ENCODE measurements at places on chromosomes 12 and 14.

- DNase-seq, result no peak
Measured at GRCh38 chr14:29928117-29928640, 532 bp upstream of the PRKD1 start.

GRCh38 chr12:48999371-49000131 is at the start of gene DDN:
Gene DDN (minus strand): TSS chr12:48999375. CDS start chr12:48999287, 88 bp downstream.
- no peak for DNase-seq

DNA sequence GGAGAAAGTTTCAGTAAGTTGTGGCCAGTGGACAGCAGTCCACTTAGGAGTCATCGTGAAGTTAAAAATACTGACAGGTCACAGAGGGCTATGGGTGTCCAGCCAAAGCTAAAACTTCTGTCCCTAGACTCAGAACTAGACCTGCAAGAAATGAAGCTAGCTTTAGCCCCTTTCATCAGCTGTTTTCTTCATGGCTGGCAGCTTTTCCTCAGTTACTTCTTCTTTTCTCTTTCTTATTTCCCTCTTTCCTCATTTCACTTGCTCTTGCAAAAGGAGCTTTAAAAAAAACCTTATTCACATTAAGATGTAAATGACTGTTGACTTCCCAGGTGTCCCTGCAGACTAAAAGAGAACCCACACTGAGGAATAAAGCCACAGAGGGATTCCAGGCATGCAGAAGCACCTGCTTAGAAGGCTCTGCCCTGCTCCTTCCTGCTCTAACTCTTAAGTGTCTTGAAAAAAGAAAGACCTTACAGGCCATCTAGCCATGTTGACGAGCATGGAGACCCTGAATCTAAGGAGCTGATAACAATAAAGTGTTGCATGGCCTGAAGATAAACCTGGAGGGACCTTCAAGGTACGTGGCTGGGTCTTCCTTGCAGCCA is 69.7 kb upstream of the CCND2 start:
- no peak for DNase-seq

- DNase-seq, result no peak
Measured at GRCh38 chr14:103450416-103450815, 65.2 kb downstream of the MARK3 start.

- DNase-seq, result no peak
Measured at GRCh38 chr12:91225316-91225715, 42.7 kb upstream of the DCN start.

DNA sequence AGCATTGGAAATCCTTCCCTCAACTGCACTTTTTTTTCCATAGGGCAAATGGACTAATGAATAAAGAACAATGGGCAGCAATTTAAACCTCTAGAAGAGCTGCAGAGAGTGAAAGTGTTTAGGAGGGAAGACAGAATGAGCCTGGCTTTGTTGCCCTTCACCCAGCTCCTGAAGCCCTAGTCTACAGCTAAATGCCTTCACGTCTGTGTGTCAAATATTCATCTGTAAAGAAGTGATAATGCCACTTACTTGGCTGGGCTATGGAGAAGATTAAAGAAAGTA is 45.6 kb downstream of the FLRT2 start:
- DNase-seq, result no peak

- DNase-seq, result no peak
Measured at GRCh38 chr12:46948936-46949545, 123.2 kb upstream of the SLC38A4 start.

DNA sequence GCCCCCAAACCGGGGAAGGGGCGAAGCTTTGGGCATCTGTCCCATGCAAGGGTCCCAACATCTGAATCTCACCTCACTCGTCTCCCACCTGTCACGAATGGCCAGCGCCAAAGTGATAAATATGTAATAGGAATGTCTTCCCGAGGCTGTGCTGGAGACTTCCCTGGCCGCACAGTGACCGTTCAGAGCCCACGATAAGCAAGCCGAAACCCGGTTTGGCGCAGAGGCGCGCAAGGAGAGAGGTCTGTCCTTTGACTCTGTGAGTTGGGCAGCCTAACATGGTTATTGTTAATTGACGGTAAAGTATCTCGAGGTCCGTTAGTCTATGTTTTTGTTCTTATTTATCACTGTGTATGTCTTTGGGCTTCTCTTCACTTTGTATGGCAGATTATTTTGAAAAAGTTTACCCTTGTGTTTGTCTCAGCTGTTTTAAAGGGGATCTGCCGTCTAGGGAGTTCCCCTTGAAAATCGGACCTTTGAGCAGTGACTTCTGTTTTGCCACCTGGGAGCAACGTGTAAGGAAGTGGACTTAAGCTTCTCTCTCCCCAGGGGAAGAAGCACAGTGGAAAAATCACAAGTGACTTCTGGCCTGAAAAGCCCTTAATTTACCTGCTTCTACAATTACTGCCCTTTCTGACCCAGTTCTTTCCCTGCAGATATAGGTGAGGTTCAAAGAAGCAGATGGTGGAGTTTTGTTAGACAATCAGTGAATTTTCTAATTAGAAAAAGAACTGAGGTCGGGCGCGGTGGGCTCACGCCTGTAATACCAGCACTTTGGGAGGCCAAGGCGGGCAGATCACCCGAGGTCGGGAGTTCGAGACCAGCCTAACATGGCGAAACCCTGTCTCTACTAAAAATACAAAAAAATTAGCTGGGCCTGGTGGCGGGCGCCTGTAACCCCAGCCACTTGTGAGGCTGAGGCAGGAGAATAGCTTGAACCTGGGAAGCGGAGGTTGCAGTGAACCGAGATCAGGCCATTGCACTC is 1.1 kb upstream of the TM9SF1 start:
- DNase-seq, result no peak

- DNase-seq, result no peak
Measured at GRCh38 chr14:36068777-36069534, 107.6 kb downstream of the PTCSC3 start.

DNA sequence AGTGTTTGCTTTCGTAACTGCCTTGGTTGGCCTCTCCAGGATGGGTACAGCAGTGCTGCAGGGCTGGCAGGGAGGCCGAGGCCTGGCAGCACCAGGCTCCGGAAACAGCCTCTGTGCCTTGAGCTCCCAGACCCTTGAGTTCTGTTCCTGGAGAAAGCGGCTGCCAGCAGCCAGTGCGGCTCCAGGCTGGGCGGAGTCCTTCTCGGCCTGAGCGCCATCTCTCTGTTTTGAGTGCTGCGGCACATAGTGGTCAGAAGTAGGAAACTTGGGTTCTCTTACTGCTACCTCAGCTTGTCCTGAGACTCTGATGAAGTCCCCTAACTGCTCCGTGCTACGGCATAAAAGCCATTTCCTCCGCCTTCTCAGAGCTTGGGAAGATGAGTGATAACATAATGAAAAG is 65.9 kb downstream of the KCNA1 start:
- no peak for DNase-seq

DNA sequence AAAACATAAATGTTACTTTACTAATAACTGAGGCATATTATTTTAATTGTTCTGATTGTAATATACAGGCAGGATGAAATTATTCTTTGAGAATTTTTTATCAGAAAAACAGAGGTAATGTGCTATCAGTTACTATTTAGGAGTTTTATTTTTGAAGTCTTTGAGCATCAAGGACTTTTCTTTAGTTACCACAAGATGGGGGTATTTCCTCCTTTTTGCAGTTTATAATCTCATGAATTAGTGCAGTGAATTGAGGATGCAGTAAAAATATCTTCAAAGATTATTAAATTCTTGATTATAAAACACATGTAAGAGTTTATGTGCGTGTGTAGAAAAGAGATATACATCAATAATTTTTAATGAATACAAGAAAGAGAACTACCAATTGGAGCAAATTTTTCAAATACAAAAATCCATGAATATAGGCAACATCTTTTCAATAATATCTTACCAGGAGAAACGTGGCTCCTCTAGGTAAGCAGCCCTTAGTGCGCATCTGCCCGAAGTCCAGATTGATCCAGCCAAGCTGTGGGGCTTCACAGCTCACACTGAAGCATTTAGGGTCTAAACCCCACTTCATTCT is 71.6 kb downstream of the ERGIC2 start:
- no peak for DNase-seq

- DNase-seq, result peak; percentile 52
Measured at GRCh38 chr12:98644433-98644711, 216 bp downstream of the IKBIP start.

DNA sequence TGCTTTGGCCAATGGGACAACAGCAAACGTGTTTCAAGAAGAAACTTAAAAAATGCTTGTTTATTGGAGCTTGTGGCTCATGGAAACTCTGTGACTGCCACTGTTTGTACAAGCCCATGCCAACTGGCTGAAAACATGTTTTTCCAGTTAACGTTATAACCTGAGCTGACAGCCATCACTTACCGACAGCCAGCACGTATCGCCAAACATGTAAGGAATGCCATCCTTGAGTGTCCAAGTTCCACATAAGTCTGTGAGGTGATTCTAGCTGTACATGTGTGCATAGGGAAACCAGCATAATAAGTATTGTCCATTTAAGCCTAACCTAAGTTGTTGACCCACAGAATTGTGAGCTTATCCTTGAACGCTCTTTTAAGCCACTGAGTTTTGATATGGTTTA is 596.9 kb downstream of the TRHDE start:
- no peak for DNase-seq

DNA sequence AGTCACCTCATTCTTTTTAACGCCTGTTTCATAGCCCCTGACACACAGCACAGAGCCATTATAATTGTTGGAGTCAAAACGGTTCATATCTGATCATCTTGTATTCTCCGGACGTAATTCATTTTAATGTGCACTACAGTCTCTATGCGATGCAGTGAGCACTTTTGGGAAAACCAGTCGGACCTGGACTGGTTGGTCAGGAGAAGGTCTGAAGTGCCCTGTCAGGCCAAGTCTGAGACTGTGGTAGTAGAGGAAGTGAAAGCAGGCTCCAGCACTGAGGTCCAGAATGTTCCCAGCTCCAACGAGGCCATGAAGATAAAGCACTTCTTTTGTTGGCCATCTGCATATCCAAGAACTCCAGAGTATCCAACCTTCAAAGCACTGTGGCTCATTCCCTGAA is 117.1 kb upstream of the NCOR2 start:
- DNase-seq, result no peak

DNA sequence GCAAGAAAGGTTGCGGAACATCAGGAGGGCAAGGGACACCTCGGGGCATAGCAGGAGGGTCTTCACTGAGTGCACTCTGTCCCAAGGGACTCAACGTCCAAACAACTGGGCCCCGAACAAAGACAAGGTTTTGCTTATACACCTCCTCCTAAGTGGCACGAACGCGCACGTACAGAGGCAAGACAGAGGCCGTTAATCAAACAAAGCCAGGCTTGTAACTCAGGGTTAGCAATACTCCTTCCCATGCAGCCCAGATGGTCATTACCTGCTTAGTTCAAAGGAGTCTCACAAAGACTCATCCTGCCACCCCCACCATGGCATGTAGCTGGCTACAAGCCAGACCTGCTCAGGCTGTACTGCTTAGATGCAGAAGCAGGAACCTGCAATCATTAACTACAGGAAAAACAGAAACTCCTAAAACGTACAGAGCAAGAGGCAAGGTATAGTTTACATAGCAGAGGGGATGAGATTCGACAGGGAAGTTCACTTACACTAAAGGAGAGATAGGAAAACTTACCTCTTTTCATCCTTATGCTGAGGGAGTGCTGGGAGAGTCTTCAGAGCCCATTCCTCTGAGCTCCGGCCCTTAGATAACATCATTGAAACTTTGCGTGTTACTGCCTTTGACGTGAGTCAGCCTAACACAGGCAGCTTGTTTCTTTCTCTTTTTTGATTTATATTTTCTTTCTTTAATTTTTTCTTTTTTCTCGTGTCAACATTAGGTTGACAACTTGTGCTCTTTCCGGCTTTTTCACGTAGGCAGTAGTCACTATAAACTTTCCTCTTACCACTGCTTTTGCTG is 1319.1 kb downstream of the TMEM121 start:
- DNase-seq, result peak; percentile 38

GRCh38 chr14:45332360-45332988 is 79.5 kb upstream of the MIS18BP1 start:
- no peak for DNase-seq

DNA sequence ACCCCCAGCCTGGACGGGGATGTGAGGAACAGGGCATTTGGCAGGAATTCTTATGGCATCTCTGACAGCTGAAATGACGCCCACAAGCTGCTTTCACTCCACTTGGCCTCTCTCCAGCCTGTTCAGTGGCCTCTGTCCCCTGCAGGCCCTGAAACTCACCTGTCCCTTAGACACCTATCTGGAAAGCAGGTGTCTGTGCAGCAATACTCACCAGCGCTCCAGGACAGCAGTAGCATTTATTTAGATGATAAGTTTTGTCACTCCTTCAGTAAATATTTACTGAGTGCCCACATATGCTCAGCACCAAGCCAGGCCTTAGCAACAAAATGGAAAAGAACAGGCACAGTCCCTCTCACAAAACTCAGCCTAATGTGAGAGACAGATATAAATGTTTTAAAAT is 311.1 kb upstream of the FKBP4 start:
- no peak for DNase-seq

DNA sequence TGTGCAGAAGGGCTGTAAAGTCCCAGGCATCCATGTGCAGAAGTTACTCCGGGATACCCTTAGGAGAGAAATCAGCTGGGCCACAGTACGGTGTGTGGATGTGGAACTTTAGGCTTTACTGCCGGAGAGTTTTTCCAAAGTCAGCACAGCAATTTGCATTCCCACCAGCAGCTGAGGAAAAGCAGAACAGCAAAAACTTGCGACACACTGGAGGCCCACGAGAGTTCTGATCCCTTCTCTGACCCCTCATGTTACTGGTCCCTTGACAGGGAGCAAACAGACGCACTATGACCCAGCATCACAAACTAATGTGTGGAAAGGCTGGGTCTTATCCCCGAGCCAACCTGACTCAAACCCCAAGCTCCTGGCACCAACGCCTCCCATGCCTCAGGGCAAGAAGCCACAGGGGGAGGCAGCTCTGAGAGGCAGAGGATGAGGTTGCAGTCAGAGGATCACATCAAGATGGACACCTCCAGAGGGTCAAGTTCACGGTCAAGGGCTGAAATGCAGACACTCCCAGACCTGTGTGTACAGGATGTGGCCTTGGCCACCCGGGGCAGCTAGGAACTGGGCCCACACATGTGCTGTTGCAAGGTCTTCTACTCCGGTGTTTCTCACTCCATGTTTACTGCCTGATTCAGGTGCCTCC is 38.6 kb downstream of the CCDC88C start:
- DNase-seq, result no peak

DNA sequence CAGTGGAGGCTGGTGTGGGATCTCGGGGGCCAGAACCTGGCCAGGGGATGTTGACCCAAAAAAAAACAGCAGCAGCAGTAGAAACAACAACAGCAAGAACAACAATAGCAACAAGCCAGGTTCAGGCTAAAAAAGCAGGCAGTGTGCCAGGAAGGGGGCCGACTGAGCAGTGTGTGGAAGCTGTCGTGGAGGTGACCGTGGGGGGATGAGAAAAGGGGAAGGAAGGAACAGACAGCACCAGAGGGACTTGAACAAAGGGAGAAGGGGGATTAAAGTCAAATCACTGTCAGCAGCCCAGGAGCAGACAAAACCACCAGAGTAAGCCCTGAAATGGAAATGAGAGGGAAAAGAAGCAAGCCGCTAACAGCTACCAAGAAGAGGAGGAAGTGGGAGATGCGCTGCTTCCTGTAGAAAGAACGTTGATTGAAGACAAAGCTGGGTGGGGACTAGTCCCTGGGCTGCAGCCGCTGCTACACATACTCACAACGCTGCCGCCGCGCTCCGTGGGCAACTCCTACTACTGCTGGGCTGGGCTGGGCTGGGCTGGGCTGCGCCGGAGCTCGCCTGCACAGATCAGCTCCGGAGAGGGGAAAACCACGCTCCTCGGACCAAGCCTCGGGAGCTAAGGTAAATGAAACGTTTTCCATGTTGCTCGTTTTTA is at the start of gene GNG2:
Gene GNG2 (plus strand): TSS at position 449 of the 661 bp plus-strand sequence. CDS start 90,067 bp downstream, outside the sequence.
- peak; percentile 90 for DNase-seq

Data from NCI-H748 treated with DMSO at 0.1 percent for 48 hours (cell line).